ENCODE measurements at places on chromosomes 11 and 22. TPM values are rescaled to one million over a fixed set of nuclear protein-coding genes. Genes with fewer than 3 reads are reported as not detected.

PIWIL4 gene
- total RNA-seq = 1.9 TPM

KRTAP5-7 gene
- total RNA-seq = not detected

PARVB gene
- 8.1 TPM for total RNA-seq

USP2 gene
- 0.32 TPM for total RNA-seq

MS4A6E gene
- not detected for total RNA-seq

MUC5B gene
- not detected for total RNA-seq

DDTL gene
- 3.6 TPM for total RNA-seq

ALKBH8 gene
- 9.5 TPM for total RNA-seq

OR51B4 gene
- total RNA-seq = not detected

SLC1A2 gene
- 0.69 TPM for total RNA-seq

LYVE1 gene
- not detected for total RNA-seq

CDHR5 gene
- not detected for total RNA-seq

F2 gene
- not detected for total RNA-seq

RAB38 gene
- total RNA-seq = 0.30 TPM

IL10RA gene
- 269 TPM for total RNA-seq

SCN3B gene
- not detected for total RNA-seq

SLC37A2 gene
- 4.0 TPM for total RNA-seq

APOBEC3B gene
- total RNA-seq = 0.30 TPM

MRGPRF gene
- not detected for total RNA-seq

ACR gene
- not detected for total RNA-seq

NOX4 gene
- total RNA-seq = not detected

SDHD gene
- total RNA-seq = 73.8 TPM

KCTD17 gene
- total RNA-seq = 46.7 TPM

TYR gene
- total RNA-seq = not detected

PCNX3 gene
- total RNA-seq = 50.4 TPM

PKNOX2 gene
- not detected for total RNA-seq

NLRP6 gene
- total RNA-seq = 12.0 TPM

KCNE3 gene
- total RNA-seq = 1.6 TPM

ACRV1 gene
- total RNA-seq = not detected

TRIM66 gene
- total RNA-seq = 24.2 TPM

MS4A3 gene
- total RNA-seq = not detected

SLC25A18 gene
- not detected for total RNA-seq

LIN7C gene
- total RNA-seq = 31.2 TPM

UVRAG gene
- 21.2 TPM for total RNA-seq

ARHGAP8 gene
- 0.82 TPM for total RNA-seq

TRIM6 gene
- not detected for total RNA-seq

FOSL1 gene
- total RNA-seq = 25.7 TPM

RCOR2 gene
- 0.07 TPM for total RNA-seq

WT1 gene
- total RNA-seq = not detected

CRYAB gene
- not detected for total RNA-seq

NNMT gene
- total RNA-seq = not detected

PKP3 gene
- not detected for total RNA-seq

CNTF gene
- 3.5 TPM for total RNA-seq

LDLRAD3 gene
- not detected for total RNA-seq

GDPD4 gene
- total RNA-seq = not detected

PATE2 gene
- not detected for total RNA-seq

OR4X1 gene
- total RNA-seq = not detected

RFPL2 gene
- 0.32 TPM for total RNA-seq

RNF214 gene
- total RNA-seq = 16.6 TPM

UNC93B1 gene
- 10.1 TPM for total RNA-seq

TRIM51 gene
- not detected for total RNA-seq

GVQW3 gene
- 5.4 TPM for total RNA-seq

All from naive thymus-derived CD4-positive, alpha-beta T cell (primary cell).